Heart left ventricle (tissue), 16 donors: ENCODE measurements at places on chromosomes 16 and 17. TPM values are rescaled to one million over a fixed set of nuclear protein-coding genes. Genes with fewer than 3 reads are reported as not detected.

- no peaks in the 10 kb centered on the region for H3K36me3 ChIP-seq
- no peak for DNase-seq
- no peaks in the 10 kb centered on the region for H3K4me1 ChIP-seq
- H3K27ac ChIP-seq, result no peak overlapping the region
- no peaks in the 10 kb centered on the region for H3K27me3 ChIP-seq
These were observed 497.7 kb upstream of the CDH11 start for GRCh38 chr16:65619606-65620005.

DNA sequence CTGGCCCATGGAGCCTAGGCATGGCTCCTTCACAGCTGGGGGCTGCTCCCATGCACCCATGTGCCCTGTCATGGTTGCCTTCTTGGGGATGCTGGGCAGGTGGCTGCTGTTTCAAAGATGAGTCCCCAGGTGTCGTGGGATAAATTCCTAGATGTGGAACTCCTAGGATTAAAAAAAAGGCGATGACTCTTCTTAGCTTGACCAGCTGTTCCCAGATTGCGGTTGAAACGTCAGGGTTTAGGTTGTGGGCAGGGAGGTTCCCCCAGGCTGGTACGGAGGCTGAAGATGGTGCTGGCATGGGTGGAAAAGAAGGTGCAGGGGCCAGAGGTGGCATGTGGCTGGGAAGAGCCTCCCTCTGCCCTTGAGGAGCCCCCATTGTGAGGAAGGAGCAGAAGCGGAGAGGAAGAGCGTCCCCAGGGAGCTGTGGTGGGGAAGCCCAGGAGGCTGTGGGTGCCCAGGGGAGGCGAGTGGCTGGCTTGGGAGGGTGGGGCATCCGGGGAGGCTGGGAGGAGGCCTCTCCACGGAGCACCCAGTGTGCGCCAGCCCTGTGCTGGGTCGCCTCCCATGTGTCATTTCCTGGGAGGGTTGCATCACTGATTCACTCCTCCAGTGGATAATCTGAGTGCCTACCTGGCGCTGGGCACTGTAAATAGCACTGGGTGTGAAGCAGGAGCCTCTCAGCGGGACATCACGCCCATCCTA is 7.5 kb upstream of the KCNJ12 start:
- DNase-seq, result no peak
- peaks cover 15% of the 10 kb centered on the region for H3K4me1 ChIP-seq
- H3K36me3 ChIP-seq, result no peaks in the 10 kb centered on the region
- no peak overlapping the region for H3K4me3 ChIP-seq
- no peaks in the 10 kb centered on the region for H3K27me3 ChIP-seq

DNA sequence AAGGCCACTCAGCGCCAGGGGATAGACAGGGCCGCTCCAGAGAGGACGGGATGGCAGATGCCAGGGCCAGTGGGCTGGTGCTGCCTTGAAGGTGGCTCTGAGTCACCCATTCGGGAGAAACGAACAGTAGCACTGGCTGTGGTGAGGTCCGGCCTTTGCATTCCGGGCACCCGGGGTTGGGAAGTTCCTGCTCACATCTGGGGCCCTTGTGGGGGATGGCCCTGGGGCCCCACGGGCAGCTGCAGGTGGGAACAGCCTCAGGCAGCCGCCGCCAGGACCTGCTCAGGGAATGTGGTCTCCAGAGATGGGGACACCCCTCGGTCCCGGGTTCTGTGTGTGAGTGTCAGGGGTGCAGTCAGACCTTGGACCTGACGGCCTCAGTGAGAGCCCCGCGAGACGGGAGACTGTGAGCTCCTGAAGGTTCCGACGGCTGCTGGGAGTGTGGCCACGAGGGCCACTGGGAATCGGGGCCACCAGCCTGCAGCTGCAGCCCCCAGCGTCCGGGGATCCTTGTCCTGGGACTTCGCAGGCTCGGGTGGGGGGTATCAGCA is 1.4 kb downstream of the CBFA2T3 start:
- no peak for DNase-seq
- H3K27ac ChIP-seq, result no peak overlapping the region
- peak overlapping the region; percentile 34 for H3K4me3 ChIP-seq
- peaks cover 17% of the 10 kb centered on the region for H3K4me1 ChIP-seq
- H3K36me3 ChIP-seq, result no peaks in the 10 kb centered on the region

DNA sequence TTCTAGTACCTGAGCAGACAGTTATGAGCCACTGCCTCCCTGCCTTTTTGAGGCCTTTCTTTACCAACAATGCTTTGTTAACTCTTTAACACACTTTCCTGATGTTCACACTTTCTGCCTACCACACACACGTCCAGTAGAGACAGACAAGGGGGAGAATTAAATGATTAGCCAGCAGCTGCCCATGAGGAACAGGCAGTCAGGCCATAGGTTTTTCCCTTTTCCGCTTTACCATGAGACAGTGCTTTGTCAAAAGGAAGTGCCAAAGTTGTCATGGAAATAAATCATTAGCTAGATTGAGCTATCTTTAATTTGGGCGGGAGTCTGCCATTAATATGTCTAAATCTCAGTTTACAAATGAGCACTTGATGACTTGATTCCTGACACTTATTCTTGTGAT is 102.1 kb downstream of the PITPNC1 start:
- no peak overlapping the region for H3K4me3 ChIP-seq
- H3K36me3 ChIP-seq, result no peaks in the 10 kb centered on the region
- H3K27me3 ChIP-seq, result no peaks in the 10 kb centered on the region
- no peak for DNase-seq
- peaks cover 33% of the 10 kb centered on the region for H3K4me1 ChIP-seq

GRCh38 chr17:8292639-8293395 is 2.4 kb downstream of the SLC25A35 start:
- DNase-seq, result no peak
- no peaks in the 10 kb centered on the region for H3K27me3 ChIP-seq
- H3K4me1 ChIP-seq, result peaks cover 21% of the 10 kb centered on the region
- H3K36me3 ChIP-seq, result no peaks in the 10 kb centered on the region
- H3K27ac ChIP-seq, result no peak overlapping the region
- no peak overlapping the region for H3K4me3 ChIP-seq

- DNase-seq, result no peak
- H3K36me3 ChIP-seq, result no peaks in the 10 kb centered on the region
- H3K27ac ChIP-seq, result no peak overlapping the region
- H3K4me3 ChIP-seq, result no peak overlapping the region
- H3K4me1 ChIP-seq, result no peaks in the 10 kb centered on the region
These were observed 38.8 kb upstream of the ENPP7 start for GRCh38 chr17:79691931-79692330.

DNA sequence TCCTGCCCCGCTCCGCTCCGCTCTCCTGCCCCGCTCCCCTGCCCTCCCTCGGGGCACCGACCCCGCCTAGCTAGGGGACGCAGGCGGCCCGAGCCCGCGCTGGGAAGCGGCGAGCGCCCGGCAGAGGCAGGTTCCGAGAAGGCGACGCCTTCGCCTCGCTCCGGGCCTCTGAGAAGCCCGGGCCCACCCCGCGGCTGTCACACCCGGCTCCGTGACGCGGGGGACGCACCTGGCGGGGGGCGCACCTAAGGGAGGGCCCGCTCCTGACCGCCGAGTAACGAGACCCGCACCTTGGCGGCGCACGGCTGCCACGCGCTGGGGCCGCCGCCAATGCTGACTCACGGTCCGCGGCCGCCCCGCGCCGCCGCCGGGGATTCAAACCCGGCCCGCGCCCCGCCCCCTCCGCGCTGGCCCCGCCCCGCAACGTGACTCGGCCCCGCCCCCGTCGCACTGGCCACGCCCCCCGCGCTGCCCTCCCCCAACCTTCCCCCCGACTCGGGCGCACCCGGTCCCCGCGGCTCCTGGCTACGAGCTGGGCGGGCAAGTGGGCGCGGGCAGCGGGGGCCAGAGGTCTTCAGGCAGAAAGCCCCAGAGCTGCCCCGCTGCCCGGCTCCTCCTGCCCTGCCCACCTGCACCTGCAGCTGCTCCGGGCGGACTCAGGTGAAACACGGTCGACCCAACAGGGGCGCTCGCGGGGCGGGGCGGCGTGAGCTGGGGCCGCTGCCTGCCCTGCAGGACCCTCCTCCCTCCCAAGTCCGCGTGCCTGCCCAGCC is 27.8 kb downstream of the GNPTG start:
- peak overlapping the region; percentile 75 for H3K27ac ChIP-seq
- peaks cover 14% of the 10 kb centered on the region for H3K4me1 ChIP-seq
- H3K36me3 ChIP-seq, result peaks cover 39% of the 10 kb centered on the region
- no peaks in the 10 kb centered on the region for H3K27me3 ChIP-seq
- H3K4me3 ChIP-seq, result peak overlapping the region; percentile 26

DNA sequence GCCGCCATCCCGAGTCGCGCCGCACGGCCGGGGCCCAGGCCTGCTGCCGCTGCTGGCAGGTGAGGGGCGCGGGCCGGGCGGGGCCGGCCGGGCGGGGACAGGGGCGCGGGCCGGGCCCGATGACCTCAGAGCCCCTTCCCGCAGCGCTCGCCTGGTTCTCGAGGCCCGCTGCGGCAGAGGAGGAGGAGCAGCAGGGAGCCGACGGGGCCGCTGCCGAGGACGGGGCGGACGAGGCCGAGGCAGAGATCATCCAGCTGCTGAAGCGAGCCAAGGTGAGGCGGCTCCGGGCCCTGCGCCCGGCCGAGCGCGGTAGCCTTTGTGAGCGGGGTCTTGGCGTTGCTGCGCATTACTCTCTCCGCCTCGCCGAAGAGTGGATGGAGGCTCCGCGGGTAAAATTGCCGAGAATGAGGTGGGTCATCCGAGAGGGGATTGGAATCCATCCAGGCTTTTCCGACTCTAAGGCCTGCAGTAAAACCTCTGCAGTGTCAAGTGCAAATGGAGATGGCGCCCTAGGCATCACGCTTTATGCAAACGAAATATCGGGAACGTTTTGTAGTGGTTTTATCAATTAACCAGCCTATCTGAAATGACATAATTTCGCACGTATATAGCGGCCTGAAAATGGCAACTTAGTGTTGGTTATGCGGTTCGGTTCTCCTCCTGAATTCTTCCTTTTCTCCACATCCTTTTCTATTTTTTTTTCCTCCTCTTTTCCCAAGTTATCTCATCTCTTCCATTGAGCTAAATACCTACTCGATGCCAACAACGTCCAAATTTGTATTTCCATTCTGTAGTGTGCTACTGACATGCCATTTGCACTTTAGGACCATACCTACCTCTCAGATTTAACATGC is 577 bp downstream of the TTC19 start:
- DNase-seq, result no peak
- H3K4me3 ChIP-seq, result peak overlapping the region; percentile 74
- H3K27ac ChIP-seq, result peak overlapping the region; percentile 97
- H3K36me3 ChIP-seq, result peaks cover 55% of the 10 kb centered on the region

DNA sequence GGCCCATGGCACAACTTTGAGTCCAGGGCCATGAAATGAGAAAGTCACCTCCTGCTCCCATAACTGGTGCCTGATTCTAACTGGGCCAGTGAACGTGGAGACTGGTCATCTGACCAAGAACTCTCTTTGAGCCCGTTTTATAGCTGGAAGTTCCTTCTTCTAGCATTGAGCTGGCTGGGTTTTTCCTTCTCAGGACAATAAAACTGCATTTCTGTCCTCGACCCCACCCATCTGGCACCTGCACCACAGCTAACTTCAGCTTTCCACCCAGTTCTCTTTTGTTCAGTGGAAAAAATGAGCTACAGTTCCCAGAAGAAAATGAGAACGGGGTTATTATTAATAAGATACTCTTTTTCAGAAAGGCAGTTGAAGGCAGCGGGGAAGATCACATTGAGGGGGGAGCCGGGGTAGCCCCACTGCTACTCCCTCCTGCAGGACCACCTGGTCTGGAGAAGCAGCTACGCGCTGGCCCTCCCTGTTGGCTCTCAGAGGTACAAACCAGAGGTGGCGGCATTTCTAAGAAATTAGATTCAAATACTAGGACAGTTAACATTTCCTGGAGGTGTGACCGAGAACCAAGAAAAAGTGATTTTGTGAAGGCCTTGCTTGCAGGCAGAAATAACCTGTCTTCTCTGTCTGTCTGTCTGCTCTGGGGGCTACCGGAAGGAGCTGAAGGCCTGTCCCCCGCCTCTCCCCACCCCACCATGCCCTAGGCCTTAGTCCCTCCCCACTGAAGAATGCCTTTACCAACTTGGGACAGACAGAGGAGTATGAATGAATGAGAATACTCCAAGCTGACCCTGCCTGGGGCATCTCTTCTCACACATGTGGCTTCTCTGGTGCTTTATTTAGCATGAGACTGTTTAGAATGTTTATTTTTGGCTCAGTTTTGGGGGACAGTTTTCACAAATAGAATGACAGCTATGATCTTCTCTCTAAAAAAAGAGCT is 123.9 kb downstream of the XYLT1 start:
- no peak overlapping the region for H3K4me3 ChIP-seq
- no peaks in the 10 kb centered on the region for H3K27me3 ChIP-seq
- DNase-seq, result no peak
- no peaks in the 10 kb centered on the region for H3K36me3 ChIP-seq
- peak overlapping the region; percentile 65 for H3K27ac ChIP-seq

DNA sequence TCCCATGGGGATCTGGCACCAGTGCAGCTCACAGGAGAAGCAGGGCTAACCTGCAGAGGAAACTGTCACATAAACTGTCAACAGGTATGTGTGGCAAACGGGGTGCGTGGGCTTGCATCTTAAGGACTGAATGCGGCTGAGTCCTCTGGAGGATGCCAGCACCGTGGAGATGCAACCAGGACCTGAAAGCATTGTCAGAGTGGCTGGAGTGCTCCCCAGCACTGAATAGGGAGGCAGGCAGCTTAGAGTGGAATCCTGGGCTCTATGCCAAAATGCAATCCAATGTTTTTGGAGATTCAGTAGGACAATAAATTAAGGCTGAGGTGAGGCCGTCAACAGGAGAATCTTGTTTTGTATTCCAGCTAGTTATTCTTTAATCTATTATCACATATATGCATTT is 21.3 kb upstream of the SALL1 start:
- H3K4me3 ChIP-seq, result no peak overlapping the region
- H3K27me3 ChIP-seq, result no peaks in the 10 kb centered on the region
- H3K4me1 ChIP-seq, result no peaks in the 10 kb centered on the region
- no peak for DNase-seq
- H3K36me3 ChIP-seq, result no peaks in the 10 kb centered on the region

DNA sequence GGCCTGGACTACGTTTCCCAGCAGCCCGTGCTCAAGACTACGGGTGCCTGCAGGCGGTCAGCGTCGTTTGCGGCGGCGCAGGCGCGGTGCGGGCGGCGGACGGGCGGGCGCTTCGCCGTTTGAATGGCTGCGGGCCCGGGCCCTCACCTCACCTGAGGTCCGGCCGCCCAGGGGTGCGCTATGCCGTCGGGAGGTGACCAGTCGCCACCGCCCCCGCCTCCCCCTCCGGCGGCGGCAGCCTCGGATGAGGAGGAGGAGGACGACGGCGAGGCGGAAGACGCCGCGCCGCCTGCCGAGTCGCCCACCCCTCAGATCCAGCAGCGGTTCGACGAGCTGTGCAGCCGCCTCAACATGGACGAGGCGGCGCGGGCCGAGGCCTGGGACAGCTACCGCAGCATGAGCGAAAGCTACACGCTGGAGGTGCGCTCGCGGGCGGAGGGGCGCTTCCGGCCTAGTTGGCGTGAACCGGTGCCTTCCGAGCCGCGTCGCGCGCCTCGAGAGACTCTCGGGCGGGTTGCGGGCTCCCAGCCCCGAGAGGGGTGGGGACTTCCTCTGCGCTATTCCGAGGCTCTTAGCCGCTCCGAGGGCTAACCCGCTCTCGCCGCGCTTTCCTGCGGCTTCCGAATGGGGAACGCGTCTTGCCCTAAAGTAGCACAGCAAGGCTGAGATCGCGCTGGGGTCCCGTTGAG is at the start of gene RBL2:
Gene RBL2, plus strand, starts transcription at position 95 of the 689 bp plus-strand sequence. Its CDS starts 86 bp downstream, at position 181.
- peak within 1 kb of the TSS; percentile 95 for H3K27ac ChIP-seq
- peak; percentile 90 for DNase-seq
- no peaks in the 10 kb centered on the region for H3K27me3 ChIP-seq
- H3K4me1 ChIP-seq, result peaks cover 16% of the 10 kb centered on the region

ST6GALNAC2 gene
- 4.9 TPM for total RNA-seq

CCL2 gene
- total RNA-seq, result 11.8 TPM

CACNG1 gene
- not detected for total RNA-seq

CAPNS2 gene
- total RNA-seq, result not detected

ARL5C gene
- not detected for total RNA-seq

KLHL10 gene
- total RNA-seq, result not detected

TTYH2 gene
- total RNA-seq, result 22.4 TPM
